ENCODE measurements at places on chromosomes 4 and X.

DNA sequence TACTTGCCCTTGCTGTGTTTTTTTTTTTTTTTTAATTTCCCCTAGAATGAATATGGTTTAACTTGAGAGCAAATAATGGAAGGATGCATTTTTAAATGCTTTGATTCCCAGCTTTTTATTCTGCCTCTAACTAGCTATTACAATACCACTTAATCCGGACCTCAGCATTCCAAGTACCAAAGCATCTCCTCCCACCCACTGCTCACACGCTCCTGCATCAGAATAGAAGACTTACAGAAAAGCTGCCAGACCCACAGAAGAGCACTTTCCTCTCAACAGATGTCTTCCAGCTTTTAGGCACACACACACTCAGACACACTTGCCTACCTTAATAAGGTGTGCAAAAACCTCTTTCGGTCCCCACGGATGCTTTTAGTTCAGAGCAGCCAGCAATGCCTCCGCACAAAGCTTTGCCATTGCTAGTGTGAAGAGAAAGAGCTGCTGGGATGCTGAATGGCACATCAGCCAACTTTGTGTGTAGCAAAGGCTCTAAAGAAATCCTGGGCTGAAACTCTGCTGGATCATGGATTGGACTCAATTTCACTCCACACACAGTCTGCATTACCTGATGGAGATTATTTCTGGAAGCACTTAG is 1056.2 kb downstream of the DMD start:
- DNase-seq, result peak; percentile 3

GRCh38 chrX:141924293-141924692 is 20.6 kb downstream of the MAGEC1 start:
- no peak for DNase-seq

DNA sequence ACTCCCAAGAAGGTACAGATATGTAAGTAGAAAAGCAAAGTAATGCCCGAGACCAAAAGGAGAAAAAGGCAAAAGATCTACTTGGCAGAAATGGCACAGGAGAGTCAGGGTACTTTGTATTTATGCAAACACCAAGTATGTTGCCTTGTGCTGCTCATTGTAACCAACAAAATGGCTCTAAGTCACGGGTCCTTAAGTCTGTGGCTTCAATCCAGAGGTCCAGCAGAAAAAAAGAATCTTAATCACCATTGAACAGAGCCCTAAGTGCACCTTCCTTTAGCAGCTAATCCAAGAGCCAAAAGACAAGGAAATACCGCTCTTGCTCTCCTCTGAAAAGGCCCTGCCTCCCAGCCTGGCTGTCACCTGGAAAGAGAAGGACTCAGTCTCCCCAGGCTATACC is 324.9 kb upstream of the PPARGC1A start:
- DNase-seq, result no peak

GRCh38 chr4:172142281-172142741 is 329.1 kb downstream of the GALNTL6 start:
- DNase-seq, result no peak

- peak; percentile 11 for DNase-seq
Observed at GRCh38 chr4:82044141-82044993, 329.4 kb downstream of the HNRNPD start.

- no peak for DNase-seq
Observed at GRCh38 chr4:97103252-97103651, 1040.0 kb downstream of the STPG2 start.

GRCh38 chr4:74715706-74716435 is 78.5 kb downstream of the BTC start:
- no peak for DNase-seq

GRCh38 chrX:95330292-95330691 is 1354.3 kb upstream of the DIAPH2 start:
- DNase-seq, result no peak

DNA sequence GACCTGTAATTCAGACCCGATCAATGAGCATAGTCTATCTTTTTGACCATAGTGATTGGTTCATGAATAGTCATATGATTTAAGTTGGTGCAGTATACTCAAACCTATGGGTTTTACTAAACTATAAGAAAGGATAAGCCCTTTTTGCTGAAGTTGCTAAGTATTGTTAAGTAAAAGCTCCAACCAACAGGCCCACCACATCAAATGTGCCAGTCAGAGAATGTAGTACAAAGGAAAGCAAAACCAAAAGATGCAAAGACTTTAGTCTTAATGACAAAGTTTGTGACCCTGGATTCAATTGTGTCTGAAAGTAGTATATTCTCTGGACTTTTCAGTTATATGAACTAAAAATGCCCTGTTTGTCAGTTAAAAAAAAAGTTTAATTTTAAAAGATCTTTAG is 208.1 kb upstream of the TET2 start:
- DNase-seq, result no peak

DNA sequence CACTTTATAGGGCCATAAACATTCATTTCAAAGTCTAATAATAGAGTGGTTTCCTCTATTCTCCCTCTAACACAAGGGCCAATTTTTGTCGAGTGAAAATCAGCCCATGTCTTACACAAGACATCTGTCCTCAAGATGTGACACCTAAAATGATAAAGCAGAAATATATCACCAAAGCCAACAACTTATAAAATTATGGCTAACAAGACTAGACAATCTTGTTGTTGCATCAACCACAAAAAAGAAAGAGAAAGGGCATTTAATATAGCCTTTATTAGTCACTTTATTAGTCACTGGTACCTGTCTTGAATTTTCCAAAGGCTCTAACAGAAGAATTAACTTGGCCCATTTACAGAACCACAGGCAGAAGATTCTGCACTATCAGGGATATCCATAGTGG is 161.6 kb downstream of the SMIM20 start:
- no peak for DNase-seq

GRCh38 chrX:26925088-26925487 is 538.1 kb downstream of the PPP4R3C start:
- no peak for DNase-seq

DNA sequence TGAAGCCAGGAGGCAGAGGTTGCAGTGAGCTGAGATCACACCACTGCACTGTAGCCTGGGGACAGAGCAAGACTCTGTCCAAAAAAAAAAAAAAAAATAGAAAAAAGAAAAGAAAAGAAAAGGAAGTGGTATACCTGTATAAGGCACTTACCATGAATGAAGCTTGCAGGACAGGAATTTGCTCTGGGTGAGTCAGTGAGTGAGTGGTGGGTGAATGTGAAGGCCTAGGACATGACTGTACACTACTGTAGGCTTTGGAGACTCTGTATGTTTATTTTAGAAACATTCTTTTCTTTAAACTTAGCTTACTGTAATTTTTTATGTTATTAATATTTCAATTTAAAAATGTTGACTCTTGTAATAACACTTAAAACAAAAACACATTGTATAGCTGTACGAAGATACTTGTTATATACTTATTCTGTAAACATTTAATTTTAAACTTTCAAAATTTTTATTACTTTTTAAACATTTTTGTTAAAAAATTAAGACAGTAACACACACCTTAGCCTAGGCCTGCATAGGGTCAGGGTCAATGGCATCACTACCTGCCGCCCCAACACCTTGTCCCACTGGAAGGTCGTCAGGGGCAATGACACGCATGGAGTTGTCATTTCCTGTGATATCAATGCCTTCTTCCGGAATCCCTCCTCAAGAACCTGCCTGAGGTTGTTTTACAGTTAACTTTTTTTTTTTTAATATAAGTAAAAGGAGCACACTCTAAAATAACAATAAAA is 78.7 kb downstream of the CLNK start:
- DNase-seq, result no peak

DNA sequence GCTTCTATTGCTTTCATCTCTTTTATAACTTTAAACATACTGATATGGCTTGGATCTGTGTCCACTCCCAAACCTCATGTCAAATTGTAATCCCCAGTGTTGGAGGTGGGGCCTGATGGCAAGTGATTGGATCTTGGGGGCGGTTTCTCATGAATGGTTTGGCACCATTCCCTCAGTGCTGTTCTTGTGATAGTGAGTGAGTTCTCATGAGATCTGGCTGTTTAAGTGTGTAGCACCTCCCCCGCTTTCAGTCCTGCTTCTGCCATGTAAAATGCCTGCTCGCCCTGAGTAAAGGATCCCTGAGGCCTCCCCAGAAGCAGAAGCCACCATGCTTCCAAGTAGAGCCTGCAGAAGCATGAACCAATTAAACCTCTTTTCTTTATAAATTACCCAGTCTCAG is 17.7 kb downstream of the MND1 start:
- no peak for DNase-seq

DNA sequence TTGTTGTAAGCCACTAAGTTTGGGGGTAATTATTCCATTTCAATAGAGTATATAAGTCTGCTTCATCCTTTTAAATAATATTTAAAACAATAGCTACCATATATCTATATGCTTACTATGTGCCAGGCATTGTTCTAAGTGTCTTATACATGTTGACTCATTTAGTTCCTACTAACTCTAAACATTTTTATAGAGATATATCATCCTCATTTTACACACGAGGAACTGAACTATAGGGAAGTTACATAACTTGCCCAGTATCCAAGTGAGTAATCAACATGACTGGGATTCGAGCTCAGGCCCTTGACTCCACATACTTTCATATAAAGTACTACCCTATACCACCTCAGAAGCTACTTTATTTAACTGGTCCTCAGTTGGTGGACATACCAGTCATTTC is 175.3 kb upstream of the RAI2 start:
- no peak for DNase-seq

DNA sequence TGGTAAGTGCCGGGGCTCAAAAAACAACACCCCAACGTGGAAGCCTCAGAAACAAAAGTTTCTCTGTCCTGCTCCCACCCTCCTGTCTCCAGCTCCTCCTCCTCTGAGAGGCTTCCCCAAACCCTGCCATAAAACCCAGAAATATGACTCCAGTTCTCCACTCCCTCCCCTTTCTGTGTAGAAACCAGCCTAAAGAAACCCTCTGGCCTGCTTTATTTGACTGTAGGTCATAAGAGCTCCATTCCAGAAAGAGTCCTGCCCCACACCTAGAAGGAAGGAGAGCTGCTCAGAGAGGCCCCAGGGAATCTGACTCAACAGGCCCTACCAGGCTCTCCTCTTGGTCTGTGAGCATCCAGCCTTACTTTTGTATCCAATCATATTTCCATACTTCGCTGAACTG is 872 bp upstream of the S100P start:
- no peak for DNase-seq

GRCh38 chrX:44669626-44670025 is 127.0 kb upstream of the FUNDC1 start:
- no peak for DNase-seq

DNA sequence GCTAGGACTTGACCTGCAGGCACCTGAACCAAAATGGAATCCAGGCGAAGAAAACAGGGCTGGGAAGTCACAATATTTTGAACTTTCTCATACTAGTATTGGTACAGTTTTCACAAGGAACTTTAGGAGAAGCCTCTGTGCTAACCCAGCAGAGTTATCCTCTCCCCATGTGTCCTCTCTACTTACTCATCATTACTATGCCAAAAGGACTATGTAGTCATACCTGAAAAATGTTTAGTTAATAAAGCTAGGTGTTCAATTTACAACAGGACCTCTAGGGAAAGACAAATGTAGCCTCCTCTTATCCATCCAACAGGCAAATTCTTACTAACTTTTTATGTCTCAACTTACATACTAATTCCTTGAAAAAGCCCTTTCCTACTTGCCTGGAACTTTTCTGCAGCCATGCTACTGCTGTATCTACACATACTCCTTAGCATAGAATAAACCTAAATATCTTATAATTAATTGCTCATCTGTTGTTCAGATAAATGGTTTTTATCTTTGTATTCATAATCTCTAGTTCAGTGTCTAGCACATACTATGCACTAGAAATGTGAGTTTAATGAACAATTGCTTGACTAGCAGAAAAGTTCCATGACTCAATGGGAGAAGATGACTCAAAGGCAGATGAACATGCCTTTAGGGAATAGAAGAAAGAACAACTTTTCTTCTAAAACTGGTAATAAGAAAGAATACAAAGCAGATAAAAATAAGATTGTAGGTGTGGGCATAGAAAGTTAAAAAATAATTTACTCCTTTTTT is 215.5 kb upstream of the VEGFC start:
- DNase-seq, result no peak

DNA sequence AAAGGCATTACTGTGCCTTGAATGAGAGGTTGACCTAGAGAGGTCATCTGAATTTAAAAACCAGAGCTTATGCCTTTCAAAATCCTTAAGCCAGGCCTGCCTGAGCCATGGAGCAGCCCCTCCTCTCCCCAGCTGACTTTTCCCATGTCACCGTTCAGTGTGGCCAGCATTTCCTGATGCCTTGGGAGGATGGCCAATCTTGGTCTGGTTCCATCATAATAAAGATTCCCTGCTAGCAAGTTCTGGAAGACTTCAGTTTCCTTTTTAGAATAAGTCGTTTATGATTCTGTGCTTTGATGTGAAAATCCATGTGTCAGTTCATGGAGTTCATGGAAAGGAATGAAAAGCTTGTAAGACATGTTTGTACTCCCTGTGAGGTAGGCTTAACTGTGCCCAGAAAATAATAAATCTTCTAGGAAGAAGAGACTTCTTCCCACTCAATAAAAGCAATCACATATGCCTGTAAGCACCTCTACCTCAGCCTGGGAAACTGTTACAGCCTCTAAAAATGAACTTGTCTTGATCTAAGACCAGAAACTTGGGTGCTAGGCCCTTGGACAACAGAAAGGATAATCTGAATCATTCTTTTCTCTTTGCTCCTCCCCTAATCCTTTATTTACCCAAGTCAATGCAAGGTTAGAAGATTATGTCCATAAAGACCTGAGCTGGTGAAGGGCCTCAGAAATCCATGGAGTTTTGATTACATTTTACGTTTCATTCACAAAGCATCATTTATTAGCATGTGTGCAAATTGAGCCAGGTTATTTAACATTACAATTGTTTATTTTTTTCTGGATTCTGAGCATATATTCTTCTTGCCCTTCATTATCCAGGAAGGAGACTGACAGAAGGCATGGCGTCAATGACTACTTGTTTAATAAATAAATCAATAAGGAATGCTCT is 84.0 kb upstream of the TBC1D9 start:
- DNase-seq, result no peak

DNA sequence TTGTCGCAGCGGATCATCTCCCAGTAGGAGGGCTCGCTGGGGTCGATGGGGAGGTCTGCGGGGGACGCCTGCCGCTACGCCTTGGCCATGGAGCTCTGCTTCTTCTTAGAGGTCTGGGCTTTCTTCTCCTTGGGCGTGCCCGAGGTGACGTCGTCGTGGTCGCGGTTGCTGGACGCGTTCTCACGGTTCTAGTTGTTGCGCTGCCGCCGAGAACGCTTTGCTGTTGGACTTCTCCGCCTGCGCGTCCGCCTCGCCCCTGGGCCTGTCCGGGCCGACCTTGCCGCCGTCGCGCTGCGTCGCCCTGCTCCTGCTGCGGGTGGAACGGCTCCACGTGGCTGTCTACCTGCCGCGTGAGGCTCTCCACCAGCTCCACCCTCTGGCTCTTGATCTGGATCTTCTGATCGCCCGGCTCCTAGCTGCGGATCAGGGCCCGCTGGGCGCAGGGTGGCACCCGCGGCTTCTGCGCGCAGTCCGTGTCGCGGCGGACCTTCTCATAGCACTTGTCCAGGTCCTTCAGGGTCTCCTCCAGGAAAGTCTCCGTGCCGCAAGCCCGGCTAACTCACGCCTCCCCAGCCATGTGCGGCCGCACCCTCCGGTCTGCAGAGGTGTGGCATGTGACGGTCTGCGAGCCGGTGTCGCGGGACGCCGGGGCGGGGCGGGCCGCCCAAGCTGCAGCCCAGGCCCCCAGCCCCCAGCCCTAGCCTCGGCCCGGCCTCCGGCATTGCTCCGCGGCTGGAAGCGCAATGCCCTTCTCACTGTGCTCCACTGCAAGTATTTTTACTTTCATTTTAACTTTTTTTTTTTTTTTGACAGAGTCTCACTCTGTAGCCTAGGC is 40.5 kb upstream of the OGT start:
- DNase-seq, result no peak

Measured in anterior cingulate cortex (tissue), 58 donors.